ENCODE measurements at places on chromosomes 2 and 18.

DNA sequence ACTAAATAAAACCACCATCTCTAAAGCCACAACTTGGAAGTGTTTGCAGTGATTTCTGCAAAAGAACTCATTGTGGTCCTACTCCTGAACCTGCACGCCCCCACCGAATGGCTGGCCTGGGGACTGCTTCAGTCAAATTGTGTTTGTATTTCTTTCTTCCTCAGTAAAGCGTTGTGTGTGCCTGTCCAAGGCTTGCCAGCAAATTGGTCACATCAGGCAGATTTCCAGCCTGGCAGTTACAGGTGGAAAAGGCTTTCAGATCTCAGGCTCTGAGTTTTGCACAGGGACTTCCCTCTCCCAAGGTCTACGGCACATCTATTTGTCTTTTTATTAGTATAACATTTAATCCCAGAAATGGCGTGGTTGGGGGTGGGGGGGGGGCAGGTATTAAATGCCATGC lies 54.0 kb upstream of the NOSTRIN start:
- DNase-seq = no peak

DNA sequence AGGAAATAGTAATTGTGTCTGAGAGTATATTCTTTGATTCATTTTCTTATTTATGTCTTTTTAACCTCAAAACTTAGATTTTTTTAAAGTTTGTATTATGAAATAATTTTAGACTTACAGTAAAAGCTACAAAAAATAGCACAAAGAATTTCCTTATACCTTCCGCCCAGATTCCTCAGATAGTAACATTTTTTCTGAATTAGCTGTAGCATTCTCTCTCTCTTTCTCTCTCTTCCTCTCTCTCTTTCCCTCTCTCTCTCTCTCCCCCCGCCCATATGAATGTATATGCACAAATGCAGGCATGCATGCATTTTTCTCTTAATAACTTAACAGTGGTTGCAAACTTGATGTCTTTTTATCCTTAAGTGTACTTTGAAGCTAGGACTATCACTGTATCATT lies 361.1 kb upstream of the NRP2 start:
- no peak for DNase-seq

DNA sequence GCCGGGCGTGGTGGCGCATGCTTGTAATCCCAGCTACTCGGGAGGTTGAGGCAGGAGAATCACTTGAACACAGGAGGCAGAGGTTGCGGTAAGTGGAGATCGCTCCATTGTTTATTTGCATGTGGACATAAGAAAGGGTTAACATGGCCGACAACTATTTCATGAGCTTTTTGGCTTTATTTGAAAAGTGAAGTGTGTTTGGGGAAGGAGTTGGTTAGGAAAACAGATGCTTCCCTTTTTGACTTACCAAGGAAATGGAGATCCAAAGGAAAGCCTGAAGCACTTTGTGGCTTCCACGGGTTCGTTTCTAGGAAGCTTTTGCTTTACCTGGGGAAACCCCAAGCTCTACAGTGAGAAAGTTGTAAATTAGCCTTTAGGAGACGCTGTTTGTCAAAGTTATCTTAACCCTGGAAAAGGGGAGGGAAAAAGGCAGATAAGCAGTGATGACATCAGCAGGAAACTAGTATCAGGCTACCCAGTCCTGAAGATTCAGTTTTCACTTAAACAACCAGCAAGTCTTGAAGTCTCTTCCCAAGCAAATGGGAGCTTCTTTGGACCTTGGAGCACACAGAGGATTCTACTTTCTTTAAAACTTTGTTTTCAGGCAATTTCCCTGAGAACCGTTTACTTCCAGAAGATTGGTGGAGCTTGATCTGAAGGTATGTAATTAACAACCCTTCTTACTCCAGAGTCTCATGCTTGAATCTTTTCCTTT lies at the start of gene CASP10:
CASP10 (plus strand) TSS at position 492 of the 715 bp plus-strand sequence. CDS start 2,637 bp downstream, outside the sequence.
- DNase-seq = peak; percentile 30

GRCh38 chr18:65547046-65547445 lies 203.8 kb upstream of the CDH7 start:
- DNase-seq = no peak

GRCh38 chr2:237364655-237365054 lies 49.3 kb downstream of the COL6A3 start:
- no peak for DNase-seq

GRCh38 chr2:217060516-217060915 lies 200.7 kb upstream of the TNP1 start:
- no peak for DNase-seq

DNA sequence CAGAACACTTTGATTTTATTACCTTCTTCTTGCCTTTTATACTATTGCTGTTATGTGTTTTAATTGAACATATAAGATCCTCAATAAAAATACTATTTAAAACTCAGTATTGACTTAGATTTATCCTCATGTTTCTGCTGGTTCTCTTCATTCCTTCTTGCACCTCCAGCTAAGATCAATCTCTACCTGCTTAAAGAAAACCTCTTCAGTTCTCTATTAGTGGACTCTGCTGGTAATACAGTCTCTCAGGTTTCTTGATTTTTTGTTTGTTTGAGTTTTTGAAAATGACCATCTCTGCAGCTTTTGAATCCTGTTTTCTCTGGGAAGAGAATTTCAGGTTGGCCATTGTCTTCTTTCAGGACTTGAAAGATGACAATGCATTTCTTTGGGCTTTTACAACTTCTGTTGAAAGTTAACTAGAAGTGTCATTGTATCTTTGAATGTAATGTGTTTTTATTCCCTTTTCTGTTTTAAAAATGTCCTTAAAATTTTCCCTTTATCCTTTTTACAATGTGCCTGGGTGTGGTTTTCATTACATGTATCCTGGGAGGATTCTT lies 29.8 kb upstream of the TMEM131 start:
- DNase-seq = no peak

DNA sequence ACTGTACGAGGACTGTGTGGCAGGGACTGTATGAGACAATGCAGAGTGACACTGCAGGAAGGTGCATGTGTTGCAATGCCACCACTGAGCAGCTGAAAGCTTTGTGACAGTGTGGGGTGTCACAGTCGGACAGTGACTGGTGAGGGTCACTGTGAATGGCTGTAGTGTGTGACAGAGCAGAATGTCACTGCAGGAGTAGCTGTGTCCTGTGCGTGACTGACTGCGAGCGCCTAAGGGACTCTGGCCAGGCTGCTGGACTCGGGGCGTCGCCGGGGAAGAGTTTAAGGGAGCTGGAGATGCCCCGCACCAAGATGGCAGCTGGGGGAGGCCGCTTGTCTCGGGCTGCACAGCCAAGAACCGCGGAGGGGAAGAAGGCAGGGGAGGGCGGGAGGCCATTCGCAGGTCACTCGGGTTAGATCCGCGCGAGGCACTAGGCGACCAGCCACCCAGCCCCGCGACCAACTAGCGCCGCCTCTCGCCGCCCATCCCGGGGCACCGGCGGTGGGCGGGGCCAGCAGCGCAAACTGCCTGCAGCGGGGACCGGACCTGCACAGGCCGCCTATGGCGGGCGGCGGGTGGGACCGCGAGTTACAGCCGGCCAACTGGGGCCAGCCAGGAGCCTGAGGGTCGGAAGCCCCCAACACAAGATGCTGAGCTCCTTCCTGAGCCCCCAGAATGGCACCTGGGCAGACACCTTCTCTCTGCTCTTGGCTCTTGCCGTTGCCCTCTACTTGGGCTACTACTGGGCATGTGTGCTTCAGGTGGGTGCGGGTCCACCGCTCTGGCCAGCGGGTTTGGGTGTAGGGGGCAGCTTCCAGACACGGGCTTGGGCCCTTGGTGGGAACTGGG lies at the start of gene ABHD1:
ABHD1 (plus strand) TSS at position 514 of the 849 bp plus-strand sequence; CDS start at position 648, 134 bp downstream.
- peak; percentile 8 for DNase-seq

GRCh38 chr2:58032016-58032763 lies 14.4 kb upstream of the VRK2 start:
- no peak for DNase-seq

DNA sequence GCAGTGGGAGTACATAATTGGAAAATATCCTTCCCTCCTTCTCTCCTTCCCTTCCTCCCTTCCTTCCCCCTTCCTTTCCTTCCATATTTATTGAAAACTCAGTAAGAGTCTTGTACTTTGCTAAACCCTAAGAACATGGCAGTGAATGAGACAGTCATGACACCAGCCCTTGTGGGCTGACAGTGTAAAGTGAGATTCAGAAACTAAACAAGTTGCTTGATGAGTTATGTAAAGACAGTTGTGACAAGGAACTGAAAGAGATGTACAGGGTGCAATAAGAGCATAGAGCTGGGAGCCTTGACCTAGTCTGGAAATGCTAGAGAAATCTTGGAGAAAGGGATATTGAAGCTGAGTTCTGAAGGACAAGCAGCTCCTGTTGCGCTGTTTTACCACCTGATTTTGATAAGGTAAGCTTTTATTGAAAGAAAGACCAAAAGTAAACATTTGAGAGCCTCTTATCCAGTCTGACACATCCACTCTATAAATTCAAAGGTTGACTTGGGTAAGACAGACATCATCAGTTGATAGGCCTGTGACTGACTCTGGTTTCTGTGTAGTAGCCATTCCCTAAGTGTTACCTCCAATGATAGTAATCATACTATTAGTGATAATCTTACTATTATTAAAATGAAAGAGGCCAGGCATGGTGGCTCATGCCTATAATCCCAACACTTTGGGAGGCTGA lies 66.5 kb upstream of the SKOR2 start:
- DNase-seq = no peak

DNA sequence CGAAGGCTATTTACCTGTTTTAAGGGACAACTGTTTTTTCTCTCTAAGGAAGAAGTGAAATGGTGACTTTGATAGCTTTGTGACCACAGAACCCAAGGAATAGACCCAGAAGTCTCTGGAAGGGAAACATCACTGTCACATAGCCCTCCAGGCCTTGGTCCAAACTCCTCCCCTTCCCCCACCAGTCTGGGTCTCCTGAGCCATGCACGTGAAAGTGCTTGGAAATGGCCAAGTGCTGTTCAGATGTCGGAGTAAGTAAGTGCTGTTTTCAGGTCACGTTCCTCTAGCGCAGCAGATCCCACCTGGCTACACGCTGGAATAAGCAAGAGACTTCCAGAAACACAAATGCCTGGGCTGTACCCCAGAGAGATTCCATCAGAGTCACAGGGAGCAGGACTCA lies 73.0 kb upstream of the AFF3 start:
- DNase-seq = no peak

- no peak for DNase-seq
Measured at GRCh38 chr2:46096260-46096659, 200.9 kb upstream of the EPAS1 start.

DNA sequence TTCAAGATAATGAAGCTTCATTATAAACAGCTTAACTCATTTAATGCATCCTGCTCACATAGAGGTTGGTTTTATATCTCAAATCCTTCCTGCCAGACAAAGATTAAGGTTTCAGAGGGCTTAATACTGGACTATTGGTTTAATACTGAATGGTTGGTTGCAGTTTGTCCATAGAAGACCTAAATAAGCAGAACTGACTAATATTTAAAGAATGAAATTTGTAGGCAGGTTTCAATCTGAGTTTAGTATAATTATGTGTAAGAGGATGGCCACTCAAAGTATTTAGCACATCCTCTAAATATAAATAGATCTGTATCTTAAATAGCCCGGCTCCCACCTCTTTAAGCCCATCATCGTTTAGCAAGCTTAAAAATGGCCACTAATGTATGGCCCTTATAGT lies 92.5 kb downstream of the EPB41L5 start:
- DNase-seq = no peak

- DNase-seq = no peak
Measured at GRCh38 chr18:23012249-23012648, 79.1 kb downstream of the RBBP8 start.

Measured in COR-L47 (cell line).